Fibroblast of lung (primary cell): ENCODE measurements at places on chromosomes 11 and 22.
A peak's percentile ranks its signal among the peaks of the same experiment; 100 is the strongest.

GRCh38 chr11:57274904-57275498 lies 38.0 kb upstream of the APLNR start:
- no peak for DNase-seq

- DNase-seq: no peak
Observed at GRCh38 chr11:129315781-129316579, 59.7 kb upstream of the BARX2 start.

- DNase-seq: no peak
Observed at GRCh38 chr11:132463295-132464002, 1068.9 kb downstream of the OPCML start.

- no peak for DNase-seq
Observed at GRCh38 chr11:111101881-111102280, 143.6 kb upstream of the POU2AF2 start.

DNA sequence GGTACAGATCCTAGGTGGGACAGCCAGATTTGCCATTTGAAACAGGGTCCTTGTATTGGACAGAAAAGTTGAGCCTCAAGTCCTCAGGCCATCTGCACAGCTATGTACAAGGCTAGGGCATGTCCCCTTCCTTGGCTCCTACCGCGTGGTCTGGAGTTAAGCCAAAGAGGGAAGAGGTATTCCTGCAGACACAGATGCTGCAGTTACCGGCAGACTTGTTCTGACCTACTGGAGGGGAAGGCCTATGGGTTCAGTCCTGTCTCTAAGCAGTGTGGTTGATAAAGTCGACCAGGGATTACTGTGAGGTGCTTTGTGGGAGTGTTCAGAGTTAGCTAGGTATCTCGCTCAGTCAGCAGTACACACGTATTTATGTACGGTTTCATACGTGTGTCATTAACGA lies 180.6 kb downstream of the ADAMTS15 start:
- peak; percentile 65 for DNase-seq

GRCh38 chr11:68541116-68541515 lies 80.6 kb downstream of the PPP6R3 start:
- DNase-seq: no peak

- DNase-seq: no peak
Observed at GRCh38 chr11:92830377-92831155, 138.9 kb upstream of the MTNR1B start.

DNA sequence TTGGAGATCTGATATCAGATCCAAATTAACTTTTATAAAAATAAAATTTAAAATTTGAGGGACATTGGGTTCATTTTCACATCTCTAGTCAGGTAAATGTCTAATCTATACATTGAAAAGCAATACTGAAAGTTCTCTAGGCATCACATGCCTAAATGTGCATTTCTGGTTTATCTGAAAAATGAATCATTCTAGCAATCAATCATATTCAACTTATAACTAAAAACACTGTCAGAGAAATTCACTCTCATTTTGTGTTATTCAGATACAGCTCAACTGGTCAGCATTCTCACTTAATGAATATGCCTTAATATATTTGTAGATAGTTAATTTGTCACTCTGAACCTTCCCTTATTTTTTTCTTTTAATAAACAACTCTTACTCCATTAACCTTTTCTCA lies 243.2 kb downstream of the CASP12 start:
- DNase-seq: no peak

- DNase-seq: no peak
Observed at GRCh38 chr22:19962909-19963806, 21.5 kb upstream of the TXNRD2 start.

DNA sequence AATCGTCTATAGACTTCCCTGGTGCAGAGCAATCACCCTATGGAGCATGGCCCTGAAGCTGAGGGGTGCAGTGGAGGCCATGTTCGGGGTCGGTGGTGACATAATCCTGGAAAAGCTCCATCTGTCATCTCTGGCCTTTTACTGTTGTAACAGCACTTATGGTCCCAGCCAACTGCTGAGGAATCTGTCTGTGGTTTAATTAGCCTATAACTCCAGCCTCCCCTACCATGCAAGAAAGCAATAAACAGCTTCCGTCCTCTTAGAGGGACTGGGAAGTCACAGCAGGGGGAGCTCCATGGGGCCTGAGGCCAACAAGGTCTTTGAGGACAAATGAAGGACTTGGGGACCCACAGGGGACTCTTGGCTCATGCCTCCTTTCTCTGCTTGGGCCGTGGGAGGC lies 159.1 kb upstream of the NECTIN1 start:
- no peak for DNase-seq

DNA sequence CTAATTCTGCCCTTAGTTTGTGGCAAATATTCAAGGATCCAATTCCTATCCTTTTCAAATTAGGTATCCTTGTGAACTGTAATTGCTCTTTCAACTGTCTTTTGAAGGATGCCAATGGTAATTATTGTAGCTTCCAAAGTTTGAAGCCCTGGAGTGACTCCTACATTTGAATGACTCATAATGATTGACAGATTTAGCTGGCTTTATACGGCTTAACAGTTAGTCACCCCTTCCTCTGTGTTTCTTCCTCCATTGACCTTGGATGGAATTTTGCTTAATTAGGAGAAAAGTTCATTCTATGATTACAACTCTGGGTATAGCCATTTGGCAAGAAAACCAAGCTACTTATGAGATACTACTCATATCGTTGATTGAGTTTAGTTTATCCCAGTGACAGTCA lies 639.3 kb upstream of the KIRREL3 start:
- peak; percentile 55 for DNase-seq

GRCh38 chr11:44912270-44912987 lies 38.3 kb downstream of the TP53I11 start:
- no peak for DNase-seq

DNA sequence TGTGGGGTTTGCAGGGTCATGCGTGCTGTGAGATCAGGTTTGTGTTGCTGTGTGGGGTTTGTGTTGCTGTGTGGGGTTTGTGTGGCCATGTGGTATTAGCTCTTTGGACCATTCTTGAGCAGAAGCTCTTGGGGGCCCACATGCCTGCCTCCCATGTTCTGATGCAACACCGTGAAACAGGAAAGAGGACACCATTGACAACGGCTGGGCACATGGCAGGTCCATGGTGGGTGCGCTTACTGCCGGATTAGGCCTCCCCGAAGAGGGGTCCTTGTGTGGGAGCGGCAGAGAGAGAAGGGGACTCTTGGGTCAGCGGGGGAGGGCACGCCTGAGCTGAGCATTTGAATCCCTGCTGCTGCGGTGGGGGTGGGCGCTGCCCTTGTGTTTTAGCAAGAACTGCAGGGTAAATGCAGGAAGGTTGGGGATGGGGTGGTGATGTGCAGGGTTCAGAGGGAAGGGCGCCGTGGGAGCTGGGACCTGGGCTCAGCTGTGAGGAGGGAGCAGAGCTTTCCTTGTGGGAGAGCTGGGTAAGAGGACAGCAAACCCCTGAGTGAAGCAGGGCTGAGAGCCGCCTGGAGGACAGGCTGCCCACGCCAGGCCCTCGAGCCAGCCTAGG lies 361.5 kb downstream of the TBC1D22A start:
- no peak for DNase-seq

DNA sequence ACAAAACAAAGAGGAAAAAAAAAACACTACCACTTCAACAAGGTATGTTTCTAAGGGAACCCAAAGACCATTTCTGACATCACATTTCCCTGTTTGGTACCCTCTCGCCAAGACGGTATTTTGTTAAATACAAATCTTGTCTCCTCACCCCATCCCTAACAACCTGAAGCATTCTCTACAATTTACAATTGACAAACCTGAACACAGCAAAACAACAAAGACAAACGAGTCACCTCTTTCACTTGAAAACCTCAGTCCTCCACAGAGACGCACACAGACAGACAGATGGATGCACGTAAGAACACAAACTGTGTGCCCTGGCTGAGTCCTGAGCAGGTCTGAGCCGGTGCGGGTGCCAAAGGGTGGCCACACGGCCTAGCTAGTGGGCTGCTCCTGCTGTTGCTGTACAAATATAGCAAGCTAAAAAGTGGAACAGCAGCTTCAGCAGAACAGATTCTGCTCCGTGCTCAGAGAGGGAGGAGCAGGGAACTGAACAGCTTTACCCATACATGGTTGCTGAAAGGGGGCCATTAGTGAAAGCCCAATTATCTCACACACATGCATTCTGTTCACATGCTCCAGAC lies 28.5 kb downstream of the CELF1 start:
- DNase-seq: no peak

DNA sequence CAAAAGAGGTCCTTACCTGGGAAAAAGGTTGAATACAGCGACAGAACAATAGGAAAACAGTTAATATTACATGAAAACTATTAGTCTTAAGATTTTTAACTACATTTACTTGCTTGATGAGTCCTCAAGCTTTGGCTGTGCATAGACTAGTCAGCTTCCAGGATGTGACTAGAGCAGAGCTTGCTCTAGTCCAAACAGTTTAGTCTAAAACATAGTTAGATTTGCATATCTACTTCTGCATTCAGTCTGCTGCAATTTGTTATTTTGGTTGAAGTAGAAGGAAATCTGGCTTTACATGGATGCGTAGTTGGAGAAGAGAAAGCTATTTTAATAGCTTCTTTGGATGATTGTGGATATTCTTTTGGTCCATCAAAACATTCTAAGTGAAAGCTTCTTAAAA lies 95.3 kb upstream of the ALKBH3 start:
- peak; percentile 3 for DNase-seq

- DNase-seq: no peak
Observed at GRCh38 chr11:117993988-117994745, 8.0 kb downstream of the IL10RA start.

DNA sequence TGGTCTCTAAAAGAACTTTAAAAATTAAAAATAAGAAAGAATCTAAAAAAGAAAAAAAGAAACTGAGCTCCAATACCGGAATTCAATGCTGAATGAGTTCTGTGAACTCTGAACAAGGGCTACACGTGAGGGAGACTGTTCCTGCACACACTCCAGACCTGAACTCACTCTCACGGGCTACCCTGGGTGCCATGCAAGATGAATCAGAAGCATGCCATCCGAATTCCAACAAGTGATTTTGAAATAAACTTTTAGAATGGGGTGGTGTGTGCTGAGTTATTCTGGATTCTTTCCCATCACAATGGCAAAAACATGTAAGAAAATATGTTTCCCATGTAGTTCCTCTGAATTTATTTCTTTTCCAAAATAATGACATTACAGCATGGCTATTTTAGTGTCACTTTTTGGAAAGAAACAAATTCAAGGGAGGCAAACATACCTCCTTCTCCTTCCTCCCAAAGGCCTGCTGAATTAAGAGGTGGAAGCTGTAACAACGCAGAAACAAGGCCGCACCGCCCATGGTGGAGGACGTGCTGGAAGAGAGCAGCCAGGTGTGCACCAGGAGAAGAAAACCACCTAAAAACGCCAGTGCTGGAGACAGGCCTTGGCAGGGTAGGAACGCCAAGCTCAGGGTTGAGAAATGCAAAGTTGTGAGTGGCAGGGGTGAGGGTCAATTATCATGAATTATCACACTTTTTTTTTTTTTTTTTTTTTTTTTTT lies 63.2 kb upstream of the ARFGAP3 start:
- DNase-seq: no peak

DNA sequence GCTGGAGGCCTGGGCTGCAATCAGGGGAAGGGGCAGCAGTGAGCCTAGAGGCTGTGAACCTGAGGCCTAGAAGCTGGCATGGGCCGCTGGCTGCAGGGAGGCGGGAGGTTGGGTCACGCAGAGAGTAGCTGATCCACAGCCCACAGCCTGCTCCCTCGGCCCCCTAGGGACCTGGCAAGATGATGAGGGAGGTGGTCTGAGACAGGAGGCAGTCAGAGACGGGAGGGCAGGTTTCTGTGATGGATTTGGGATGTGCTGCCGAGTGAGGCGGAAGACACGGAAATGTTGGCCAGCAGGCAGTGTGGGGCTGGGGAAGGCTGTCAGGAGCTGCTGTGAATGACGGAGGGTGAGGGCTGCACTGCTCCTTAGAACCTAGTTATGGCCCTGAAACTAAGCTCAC lies 22.7 kb downstream of the LRFN4 start:
- DNase-seq: no peak

DNA sequence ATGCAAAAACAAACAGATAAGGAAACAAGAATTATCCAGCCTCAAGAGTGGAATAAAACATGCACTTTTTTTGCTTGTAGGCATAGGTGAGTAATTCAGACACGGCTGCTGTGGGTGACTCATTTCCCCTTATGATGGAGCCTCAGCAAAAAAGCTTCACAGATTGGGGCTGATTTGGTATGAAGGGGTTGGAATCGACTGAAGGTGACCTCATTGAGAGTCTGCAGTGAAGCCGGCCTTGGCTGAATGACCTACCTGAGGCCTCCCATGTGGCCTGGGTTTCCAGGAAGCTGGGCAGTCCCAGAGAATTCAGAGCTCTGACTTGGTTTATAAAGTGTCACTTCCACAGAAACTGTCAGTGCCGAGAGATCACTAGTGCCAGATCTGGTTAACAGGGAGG lies 34.2 kb upstream of the VPREB1 start:
- peak; percentile 89 for DNase-seq

DNA sequence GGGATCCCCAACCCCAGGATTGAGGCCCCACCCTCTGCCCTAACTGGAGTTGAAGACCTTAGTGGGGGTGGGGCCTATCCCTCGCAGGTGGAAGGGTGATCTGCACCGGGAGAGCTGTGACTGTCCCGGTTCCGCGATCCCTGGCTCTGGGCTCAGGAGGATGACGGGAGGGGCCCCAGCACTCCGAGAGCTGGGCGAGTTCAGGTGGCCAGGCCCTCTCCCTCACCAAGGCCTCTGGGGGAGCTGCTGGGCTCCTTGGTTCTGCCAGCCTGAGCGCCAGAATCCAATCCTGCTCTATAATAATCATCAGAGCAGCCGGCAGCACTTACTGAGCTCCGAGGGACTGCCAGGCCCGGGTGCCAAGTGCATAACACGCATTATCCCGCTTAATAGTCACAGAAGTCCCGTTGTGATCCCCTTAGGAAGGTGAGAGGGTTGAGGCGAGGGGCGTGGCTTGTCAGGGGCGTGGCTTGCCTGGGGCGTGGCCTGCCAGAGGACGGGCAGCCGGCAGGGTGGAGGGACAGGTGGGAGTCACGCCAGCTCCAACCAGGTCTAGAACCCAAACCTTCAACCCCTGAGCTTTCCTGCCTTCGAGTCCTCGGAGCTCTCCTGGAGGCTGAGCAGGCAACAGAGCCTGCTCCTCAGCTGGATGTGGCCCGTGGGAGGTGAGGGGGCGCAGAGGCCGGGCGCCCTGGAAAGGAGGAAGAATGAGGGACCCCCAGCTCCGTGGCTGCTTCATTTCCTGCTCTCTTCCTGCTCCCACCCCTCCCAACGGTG lies 7.3 kb upstream of the SYT7 start:
- DNase-seq: no peak

GRCh38 chr11:68998390-68998911 lies 14.6 kb downstream of the MRGPRF start:
- DNase-seq: peak; percentile 69

- DNase-seq: no peak
Observed at GRCh38 chr11:31763296-31763695, 47.8 kb downstream of the PAX6 start.

DNA sequence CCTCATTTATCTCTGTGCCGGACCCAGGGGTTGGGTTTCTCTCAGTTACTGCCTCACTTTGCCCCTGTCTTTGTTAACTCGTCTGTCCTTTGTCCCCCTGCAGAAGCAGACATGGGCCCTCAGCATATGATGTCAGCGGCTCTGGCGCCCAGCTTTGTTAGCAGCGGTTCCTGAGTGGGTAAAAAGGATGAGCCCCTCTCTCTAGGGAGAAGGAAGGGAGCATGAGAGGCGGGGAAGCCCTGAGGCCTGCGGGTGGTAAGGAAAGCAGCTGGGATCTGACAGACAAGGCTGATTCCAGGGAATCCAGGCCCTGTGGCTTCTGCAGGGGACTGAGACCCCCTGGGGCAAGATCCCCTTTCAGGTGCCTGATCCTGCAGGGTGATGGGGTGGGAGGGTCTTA lies 51.7 kb downstream of the MCM5 start:
- no peak for DNase-seq

- no peak for DNase-seq
Observed at GRCh38 chr22:28013611-28014010, 94.6 kb upstream of the PITPNB start.
